ENCODE measurements at places on chromosomes 1 and 21.
A peak's percentile ranks its signal among the peaks of the same experiment; 100 is the strongest.

DNA sequence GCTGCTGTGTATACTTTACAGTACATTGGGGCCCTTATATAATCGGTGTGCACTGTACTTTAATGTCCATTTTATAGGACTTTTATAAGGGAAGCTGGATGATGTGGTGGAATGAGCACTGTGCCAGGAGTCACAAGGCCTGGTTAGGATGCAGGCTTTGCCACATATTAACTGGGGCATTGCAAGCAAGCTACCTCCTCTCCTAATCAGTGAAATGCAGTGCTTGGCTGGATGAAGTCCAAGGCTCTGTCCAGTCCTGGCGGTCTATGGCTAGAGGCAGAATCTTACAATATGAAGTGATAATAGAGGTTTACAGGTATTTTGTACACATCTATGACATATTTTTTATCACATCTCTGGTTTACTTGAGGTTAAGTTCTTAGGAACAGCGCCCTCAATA, 1.7 kb upstream of the PKP1 start:
- no peak for DNase-seq

DNA sequence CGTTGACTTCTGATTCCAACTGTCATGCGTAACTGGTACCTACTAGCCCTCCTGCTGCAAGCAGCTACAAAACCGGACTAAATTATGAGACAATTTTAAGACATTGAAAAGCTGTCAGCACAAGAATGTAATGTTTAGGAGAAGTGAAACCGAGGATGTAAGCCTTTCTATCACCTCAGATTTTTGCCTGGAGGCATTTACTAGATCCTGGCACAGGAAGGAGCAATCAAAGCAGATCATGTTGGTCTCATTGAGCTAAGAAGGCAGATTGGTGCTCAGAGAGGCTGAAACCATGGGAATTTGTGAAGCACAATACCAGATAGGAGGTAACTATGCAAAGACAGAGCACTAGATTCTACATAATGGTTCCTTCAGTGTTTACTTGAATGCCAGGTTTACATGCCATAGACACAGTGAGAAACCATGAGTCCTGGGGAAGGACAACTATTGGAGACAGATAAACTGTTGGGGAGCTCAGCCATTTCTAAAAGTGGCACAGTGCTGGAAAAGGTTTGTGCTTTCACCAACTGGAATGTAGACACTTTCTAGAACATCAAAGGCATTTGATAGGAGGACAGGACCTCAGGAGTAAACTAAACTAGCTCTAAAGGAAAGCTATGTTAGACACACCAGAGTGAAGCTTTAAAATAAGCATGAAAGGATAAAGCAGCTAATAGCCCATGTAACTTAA, 179.4 kb downstream of the LYPLAL1 start:
- no peak for DNase-seq

DNA sequence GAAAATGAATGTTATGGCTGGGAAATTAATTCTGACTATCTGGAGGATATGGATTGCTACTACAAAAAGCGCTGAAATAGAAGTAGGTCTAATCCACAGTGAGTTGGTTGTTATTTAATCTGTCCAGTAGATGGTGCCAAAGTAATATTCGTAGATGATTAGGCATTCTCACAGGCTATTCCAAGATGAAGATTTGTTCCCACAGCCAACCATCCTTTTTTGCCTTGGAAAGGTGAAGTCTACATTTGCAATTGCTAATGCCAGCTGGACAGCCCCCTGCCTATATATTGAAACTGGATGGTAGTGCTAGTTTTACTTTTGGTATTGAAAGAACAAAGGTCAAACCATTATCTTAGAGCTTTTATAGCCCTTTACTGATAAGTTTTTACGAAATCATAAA, 43.8 kb downstream of the RBM11 start:
- no peak for DNase-seq

DNA sequence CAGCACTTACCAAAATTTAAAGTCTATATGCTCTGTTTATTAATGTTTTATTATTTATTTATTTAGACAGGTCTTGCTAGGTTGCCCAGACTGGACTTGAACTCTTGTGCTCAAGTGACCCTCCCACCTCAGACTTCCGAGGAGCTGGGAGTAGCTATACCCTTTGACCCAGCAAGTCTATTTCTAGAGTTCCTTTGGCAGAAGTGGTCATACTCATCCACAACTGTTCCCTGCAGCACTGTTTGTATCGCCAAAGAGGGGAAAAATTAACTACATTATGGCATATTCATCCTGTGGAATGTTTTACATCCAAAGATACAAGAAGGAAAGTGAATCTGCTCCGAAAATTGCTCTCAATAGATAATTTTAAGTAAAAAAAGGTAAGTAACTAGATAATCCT, 28.5 kb downstream of the CACNA1S start:
- no peak for DNase-seq

- DNase-seq: no peak
These were observed 13.6 kb downstream of the GBP1 start for GRCh38 chr1:89051300-89051954.

- DNase-seq: peak; percentile 22
These were observed 132.0 kb upstream of the ZBTB40 start for GRCh38 chr1:22319608-22320007.

- DNase-seq: peak; percentile 73
These were observed 733 bp downstream of the KDM5B start for GRCh38 chr1:202807451-202807925.

- no peak for DNase-seq
These were observed 691 bp upstream of the MPZL1 start for GRCh38 chr1:167720965-167721616.

GRCh38 chr1:160670701-160671100, 23.9 kb upstream of the SLAMF1 start:
- DNase-seq: no peak

DNA sequence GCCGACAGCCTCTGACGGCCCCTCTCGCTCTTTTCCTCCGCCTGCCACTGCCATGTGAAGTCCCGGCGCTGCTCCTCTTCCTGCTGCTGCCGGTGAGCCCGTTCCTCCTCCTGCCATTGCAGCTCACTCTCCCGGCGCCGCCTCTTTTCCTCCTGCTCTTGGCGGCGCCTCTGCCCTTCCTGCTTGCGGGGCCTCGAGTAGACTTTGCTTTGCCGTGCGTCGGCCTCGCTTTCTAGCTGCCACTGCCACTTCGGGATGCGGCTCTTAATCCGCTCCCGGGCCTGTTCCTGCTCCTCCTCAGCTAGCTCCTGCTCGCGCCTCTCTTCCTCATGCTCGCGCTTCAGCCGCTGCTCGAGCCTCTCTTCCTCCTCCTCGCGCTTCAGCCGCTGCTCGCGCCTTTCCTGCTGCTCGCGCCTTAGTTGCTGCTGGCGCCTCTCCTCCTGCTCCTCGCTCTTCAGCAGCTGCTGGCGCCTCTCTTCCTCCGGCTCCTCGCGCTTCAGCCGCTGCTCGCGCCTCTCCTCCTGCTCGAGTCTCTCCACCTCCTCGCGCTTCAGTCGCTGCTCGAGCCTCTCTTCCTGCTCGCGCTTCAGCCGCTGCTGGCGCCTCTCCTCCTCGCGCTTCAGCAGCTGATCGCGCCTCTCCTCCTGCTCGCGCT, 4.3 kb downstream of the TCHH start:
- DNase-seq: peak; percentile 67

DNA sequence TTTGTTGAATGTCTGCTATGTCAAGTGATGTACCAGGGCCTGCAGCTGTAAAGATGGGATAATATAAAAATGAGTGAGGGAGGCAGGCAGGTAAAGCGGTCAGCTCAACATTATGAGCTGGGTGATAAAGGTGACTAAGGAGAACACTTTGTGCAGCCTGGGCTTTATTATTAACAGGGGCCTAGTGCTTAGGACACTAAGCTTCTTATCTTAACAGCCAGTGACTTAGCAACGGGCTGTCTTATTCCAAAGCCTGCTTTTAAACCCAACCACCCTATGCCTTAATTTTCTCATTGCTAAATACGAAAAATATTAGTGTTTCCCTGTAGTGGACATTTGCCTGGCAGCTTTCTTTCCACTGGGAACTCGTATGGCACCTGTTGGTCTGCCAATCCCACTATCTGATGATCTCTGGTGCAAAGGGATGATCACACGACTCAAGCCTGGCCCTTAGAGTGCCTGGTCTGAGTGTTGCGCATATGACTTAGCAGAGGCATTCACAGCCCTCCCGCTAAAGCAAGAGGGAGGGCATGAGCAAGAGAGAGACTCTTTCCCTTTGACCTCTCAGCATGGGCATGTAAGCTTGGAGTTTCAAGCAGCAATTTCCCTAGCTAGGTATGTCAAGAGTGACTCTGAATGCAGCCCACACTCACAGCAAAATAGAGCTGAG, 98.6 kb upstream of the PAPPA2 start:
- DNase-seq: no peak

DNA sequence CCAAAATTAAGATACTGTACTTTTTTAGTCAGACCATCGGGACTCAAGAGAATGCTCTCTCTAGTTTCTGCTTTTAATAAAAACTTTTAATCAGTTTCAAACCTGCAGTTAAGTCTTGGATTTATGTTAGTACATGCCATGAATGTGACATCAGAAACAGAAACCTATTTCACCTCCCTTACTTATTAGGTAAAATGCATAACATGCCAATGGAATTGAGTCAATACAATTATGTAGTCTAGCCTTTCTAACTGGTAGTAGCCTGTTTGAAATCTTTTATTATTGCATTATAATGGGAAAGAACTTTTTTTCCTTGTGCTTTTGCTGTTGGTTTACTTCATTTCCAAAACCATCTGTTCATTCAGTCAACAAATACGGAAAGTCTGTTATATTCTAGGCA, 4.8 kb downstream of the PHACTR4 start:
- DNase-seq: no peak

DNA sequence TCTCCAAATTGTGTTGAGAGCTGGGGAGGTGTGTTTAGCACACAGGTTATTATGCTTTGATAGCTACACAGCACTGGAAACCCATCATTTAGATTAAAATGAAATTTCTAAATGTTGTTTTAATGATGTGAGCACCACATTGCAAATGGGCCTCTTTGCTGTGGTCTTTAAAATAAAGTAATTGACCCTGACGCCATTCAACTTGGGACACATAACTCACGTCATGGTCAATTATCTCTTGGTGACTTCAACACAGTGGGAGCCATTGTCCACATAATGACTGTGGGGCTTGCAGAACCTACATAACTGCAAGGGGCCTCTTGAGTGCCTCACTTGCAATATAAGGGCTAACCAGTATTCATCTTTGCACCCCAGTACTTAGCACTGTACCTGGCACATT, 280.4 kb downstream of the HLX start:
- DNase-seq: no peak

DNA sequence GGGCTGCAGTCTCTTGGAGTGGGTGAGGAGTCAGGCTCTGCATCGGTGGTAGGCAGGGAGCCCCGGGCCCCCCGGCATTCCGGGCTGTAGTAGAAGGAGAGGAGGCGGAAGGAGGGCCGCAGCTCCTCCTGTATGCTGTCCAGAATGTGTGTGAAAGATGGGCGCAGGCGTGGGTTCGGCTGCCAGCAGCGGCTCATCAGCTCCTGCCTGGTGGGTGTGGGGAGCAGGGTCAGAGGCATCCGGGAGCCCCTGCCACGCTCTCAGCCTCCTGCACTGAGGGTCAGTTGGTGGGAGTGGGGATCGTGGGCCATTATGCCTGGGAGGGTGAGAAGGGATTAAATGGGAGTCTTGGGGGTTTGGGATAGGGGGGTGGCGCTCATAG, 18.0 kb downstream of the INSRR start:
- DNase-seq: no peak

DNA sequence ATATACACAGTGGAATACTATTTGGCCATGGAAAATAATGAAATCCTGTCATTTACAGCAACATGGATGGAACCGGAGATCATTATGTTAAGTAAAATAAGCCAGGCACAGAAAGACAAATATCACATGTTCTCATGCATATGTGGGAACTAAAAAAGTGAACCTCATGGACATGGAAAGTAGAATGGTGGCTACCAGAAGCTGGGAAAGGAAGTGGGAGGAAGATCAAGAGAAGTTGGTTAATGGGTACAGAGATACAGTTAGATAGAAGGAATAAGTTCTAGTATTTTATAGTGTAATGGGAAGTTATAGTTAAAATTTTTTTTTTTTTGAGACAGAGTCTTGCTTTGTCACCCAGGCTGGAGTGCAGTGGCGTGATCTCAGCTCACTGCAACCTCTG, 34.8 kb upstream of the CREG1 start:
- no peak for DNase-seq

GRCh38 chr1:156571919-156572662, at the start of gene IQGAP3:
Gene IQGAP3 (minus strand): TSS chr1:156572565. CDS start chr1:156572529, 36 bp downstream.
- DNase-seq: peak; percentile 93

- no peak for DNase-seq
These were observed 50.1 kb downstream of the TUT4 start for GRCh38 chr1:52502789-52503188.

DNA sequence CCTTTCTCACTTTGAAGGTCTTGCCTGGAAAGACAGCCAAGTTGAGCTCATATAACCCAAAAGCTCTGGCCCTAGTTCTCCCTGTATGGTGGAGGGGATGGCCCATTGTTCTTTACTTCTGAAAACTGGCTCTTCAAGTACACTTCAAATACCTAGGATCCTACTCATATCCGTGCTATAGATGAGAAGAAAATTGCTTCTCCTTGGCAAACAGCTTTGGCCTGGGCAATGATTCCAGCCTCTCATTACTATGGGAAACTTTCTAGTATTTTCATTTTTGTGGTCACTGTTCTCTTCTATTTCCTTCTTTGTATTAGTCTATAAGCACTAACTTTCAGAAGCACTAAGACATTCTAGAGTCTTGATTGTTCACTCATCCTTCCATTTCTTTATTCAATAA, 53.7 kb downstream of the ZNF697 start:
- DNase-seq: no peak

- no peak for DNase-seq
These were observed 40.2 kb downstream of the TBCE start for GRCh38 chr1:235407419-235407818.

DNA sequence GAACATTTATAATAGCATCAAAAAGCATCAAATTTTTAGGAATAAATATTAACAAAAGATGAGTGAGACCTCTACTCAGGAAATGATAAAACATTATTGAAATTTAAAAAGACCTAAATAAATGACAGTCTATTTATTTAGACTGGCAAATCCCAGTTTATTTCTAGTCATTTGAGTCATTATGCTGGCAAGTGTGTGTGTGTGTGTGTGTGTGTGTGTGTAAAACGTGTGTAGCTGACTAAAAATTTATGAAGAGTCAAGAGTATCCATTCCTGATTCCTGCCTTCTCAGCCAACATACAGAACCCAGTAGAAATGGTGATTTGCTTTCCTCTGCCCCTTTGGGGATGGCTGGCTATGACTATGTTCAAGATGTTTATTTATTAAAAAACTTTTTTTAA, 46.2 kb downstream of the OSBPL9 start:
- no peak for DNase-seq

DNA sequence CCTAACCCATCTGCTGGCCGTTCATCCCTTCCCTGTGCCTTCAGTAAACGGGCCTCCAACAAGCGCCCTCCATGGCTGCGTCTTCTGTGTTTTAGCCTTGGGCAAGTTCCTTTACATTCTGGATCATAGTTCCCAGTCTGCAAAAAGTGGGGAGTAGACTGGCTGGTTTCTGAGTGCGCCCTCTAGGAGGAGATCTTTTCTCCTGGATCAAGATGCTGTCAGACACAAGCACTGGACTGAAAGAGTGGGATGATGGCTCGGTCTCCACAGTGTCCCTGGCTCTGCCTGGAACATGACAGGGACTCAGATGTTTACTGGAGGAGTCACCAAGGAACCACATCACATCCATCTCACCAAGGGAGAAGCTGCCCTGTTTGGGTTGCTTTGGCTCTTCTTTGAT, 88.8 kb downstream of the PRDM2 start:
- no peak for DNase-seq

GRCh38 chr1:8127171-8127641, 101.1 kb upstream of the ERRFI1 start:
- DNase-seq: no peak

GRCh38 chr1:201887116-201887866, 1.4 kb upstream of the SHISA4 start:
- DNase-seq: no peak
